G401 (cell line): ENCODE measurements at places on chromosomes 16 and 17. TPM values are rescaled to one million over a fixed set of nuclear protein-coding genes. Genes with fewer than 3 reads are reported as not detected.

The ANKRD40CL gene
- total RNA-seq: not detected in 2 replicates

The OR3A3 gene
- not detected in 2 replicates for total RNA-seq

The ADCY7 gene
- 0.31 and 1.7 TPM in 2 replicates for total RNA-seq

- DNase-seq: peak; percentile 89
Observed at GRCh38 chr16:74321356-74321755, 24.7 kb downstream of the PSMD7 start.

DNA sequence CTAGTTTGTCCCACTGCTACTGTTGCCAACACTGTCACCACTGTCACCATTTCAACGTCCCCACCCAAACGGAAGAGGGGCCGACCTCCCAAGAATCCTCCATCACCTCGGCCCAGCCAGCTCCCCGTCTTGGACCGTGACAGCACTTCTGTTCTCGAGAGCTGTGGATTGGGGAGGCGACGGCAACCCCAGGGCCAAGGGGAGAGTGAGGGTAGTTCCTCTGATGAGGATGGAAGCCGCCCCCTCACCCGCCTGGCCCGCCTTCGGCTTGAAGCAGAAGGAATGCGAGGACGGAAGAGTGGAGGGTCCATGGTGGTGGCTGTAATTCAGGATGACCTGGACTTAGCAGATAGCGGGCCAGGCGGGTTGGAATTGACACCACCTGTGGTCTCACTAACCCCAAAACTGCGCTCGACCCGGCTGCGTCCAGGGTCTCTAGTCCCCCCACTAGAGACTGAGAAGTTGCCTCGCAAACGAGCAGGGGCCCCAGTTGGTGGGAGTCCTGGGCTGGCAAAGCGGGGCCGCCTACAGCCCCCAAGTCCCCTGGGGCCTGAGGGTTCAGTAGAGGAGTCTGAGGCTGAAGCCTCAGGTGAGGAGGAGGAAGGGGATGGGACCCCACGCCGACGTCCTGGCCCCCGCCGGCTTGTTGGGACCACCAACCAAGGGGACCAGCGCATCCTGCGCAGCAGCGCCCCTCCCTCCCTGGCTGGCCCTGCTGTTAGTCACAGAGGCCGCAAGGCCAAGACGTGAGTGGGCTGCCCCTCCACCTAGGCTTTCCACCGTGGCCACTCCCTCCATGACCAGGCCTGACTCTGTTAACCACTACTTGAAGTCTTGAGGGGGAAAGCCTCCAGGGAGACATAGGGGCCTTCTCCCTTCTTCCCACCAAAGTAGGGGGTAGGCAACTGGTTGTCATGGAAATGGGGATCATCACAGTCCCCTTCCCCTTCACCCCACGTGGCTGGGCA is 9.0 kb upstream of the PHKG2 start:
- no peak for DNase-seq

GRCh38 chr17:82890926-82891678 is 51.3 kb upstream of the ZNF750 start:
- no peak for DNase-seq

DNA sequence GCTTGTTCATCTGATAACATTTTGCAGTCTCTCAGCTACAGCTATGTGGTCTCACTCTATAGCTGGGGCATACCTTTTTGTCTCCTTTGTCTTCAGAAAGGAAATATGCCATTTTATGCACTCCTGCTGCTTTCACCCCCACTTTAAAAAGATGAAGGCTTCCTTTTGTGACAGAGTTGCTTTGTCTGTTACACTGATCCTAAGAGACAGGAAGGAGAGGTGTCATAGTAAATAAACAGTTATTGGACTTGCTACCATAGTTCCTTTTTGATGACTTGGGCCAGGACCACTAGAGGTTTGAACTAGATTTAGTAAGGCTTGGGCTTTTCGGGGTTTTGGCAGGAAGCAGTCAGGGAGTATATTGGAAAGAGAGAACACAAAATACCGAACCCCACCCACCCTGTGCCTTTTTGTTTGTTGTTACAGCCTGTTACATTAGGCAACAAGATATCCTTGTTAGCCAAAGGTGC is 1.8 kb upstream of the METTL9 start:
- no peak for DNase-seq

- no peak for DNase-seq
Observed at GRCh38 chr17:46851029-46851741, at the start of gene WNT9B. WNT9B (plus strand) TSS chr17:46851583; CDS start chr17:46851639, 56 bp downstream.

DNA sequence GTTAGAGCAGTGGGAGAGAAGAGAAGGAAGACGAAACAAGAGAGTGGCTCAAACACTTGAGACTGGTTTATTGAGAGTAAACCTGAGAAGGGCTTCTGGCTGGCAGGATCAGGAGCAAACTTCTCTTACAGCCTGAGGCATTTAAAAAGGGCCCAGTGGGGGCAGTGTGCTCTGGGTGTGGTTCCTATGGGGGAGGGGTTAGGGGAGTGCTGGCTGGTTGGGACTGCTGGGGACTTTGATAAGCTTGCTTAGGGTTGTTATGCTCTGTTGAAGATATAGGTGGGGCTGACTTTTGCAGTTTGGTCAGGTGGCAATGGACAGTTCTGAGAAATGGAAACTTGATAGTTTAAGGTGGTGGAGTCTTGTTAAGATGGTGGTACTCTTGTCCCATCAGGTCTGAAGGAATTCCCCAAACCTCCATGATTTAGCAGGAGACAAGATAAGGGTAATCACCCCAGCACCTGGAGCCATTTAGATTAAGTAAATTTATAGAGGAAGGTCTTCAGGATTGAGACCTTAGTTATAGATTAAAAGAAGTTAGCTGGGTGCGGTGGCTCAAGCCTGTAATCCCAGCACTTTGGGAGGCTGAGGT is 79.3 kb downstream of the EMP2 start:
- DNase-seq: no peak

- DNase-seq: no peak
Observed at GRCh38 chr16:28139530-28139929, 72.2 kb downstream of the XPO6 start.

DNA sequence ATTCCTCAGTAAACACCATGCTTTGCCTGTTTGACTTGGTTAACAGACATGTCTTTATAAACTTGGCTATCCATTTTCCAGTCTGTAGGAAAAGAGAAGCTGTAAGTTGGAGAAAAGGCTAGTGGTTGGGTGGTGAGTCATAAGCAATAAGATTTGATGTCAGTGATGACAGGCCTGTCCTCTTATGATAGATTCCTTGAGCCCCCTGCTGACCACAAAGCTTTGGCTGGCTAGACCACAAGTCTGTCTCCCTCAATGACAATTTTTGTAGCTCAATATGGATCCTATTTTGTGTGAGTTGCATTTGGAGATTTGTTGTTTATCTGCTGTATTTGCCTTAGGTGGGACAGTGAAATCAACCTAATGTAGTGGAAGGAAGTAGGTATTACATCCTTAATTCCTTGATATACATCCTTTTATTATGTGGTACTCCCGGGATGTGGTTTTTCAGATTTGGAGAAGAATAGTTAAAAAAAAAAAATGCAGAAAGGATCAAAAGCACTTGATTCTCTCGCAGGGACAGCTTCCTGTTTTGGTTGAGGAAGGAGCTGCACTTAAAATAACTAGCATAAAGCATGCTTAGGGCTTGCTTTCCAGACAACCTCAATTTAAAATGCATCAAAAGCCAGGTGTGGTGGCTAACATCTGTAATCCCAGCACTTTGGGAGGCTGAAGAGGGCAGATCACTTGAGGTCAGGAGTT is 67.4 kb downstream of the SIAH1 start:
- DNase-seq: no peak

GRCh38 chr16:68382296-68382718 is 66.0 kb downstream of the SMPD3 start:
- DNase-seq: no peak

GRCh38 chr16:77594057-77594456 is 128.3 kb upstream of the NUDT7 start:
- no peak for DNase-seq
